Left renal cortex interstitium (tissue), 4 donors: ENCODE measurements at places on chromosomes 12 and 14. TPM values are rescaled to one million over a fixed set of nuclear protein-coding genes. Genes with fewer than 3 reads are reported as not detected.
A peak's percentile ranks its signal among the peaks of the same experiment; 100 is the strongest.

Gene HVCN1
- polyA plus RNA-seq: 10.3 TPM

DNA sequence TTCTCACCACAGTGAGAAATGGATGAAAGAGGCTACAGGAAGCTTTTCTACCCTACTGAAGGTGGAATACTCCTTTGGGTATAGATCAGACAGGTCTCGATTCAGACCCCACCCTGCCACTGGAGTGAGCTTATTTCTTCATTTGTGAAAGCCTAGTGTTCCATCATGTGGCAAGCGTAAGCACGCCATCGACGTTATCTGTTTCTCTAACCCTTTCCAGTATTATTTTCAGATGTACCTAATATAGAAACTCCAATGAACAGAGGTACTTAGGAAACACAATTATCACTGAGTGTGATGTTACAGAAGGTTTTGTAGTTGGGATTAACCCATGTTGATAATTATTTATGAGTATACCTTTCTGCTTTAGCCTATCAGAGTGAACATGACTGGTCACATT lies 12.4 kb downstream of the PEBP1 start:
- no peak for DNase-seq

DNA sequence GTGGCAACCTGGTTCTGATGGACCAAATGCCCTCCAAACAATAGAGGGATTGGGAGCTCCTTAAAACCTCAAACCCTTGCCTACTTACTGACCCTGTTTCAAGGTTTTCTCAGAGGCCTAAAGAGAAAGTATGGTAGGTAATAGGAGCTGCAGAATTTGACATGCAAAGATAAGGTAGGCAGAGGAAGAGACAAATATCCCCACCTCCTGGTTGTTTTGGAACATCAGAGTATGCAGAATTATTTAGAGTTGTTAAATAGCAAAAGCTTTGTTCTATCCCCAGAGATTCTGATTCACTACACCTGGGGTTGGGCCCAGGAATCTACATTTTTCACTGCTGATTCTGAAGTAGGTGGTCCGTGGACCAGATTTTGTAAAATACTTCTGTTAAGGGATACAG lies 421.2 kb downstream of the SOX5 start:
- no peak for DNase-seq

Gene GDF3
- polyA plus RNA-seq: 1.6 TPM

DNA sequence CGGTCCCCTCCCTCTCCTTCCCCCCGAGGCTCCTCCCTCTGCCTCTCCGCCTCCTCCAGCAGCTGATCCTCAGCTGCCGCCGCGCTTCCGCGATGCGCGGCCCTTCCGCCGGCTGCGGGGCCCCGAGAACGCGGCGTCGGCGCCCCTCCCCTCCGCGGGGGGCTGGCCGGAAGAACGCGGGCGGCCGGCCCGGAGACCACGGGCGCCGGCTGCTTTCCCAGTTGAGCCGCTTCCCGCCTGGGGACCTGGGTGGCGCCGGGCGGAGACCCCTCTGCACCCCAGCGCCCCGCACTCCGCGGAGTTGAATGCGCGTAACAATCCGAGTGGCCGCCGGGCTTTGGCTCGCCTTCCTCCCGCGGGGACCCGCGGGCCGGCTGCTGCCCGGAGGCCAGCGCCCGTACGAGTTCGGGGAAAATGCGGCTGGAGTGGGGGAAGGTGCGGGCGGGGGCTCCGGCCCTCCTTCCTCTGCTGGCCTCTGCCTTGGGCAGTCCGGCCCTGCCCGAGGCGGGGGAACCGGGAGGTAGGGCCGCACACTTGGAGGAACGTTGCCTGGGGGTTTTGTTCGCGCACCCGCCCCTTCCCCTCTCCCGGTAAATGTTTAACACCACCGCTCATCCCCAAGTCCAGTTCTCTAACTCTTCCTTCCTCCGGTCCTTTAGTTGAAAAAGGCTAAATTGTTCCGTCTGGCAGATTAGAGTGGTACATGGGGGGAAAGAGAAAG lies 393 bp upstream of the DCAF5 start:
- DNase-seq: peak; percentile 55

DNA sequence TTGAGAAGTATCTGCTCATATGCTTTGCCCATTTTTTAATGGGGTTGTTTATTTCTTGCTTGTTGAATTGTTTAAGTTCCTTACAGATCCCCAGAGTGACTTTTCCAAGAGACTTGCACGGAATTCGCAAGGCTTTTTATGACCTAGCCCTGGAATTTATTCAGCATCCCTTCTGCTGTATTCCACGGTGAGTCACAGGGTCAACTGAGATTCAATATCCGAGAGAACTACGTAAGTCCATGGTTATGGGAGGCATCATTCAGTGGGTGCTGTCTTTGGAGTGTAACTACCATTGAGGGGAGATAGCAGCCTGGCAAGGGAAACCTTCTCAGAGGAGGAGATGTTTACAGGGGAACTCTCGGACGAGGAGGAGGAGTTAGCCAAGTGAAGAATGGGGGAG lies 20.9 kb upstream of the GPRC5A start:
- DNase-seq: no peak

- no peak for DNase-seq
These were observed 16.2 kb downstream of the PSMC1 start for GRCh38 chr14:90272523-90272922.

Gene GYS2
- 0.16 TPM for polyA plus RNA-seq

DNA sequence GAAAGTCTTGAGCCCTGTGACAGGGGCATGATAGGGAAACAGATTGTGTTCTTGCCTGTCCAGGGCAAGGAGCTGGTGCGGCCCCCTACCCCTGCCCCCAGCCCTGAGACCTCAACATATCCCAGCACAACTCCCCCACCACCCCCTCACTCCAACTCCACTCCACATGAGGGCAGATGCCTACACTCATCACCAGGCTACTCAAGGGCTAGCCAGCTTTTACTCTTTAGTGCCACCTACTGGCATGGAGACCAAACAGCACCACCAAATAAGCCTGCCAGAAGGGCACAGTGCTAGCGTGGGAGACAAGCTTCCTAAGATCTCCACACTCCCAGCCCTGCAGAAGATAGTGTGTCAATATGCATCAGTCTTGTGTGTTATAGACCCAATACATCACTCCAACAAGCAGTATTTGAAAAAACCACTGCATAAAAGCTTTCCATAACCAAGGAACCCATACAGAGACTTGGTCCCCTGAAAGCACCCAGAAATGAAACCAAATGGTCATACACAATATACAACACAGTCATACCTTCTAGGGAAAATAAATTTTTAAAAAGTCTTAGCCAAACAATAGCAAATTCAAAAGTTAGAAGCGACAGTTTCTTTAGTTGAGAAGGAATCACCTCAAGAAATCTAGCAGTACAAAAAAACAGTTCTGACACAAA lies 154.4 kb downstream of the KCNK10 start:
- no peak for DNase-seq

- no peak for DNase-seq
These were observed 65.8 kb downstream of the PAH start for GRCh38 chr12:102851246-102851645.

GRCh38 chr12:109763201-109763841 lies 49.7 kb downstream of the FAM222A start:
- DNase-seq: no peak

Gene TAS2R20
- polyA plus RNA-seq: 0.38 TPM

Gene C12orf54
- 0.77 TPM for polyA plus RNA-seq

DNA sequence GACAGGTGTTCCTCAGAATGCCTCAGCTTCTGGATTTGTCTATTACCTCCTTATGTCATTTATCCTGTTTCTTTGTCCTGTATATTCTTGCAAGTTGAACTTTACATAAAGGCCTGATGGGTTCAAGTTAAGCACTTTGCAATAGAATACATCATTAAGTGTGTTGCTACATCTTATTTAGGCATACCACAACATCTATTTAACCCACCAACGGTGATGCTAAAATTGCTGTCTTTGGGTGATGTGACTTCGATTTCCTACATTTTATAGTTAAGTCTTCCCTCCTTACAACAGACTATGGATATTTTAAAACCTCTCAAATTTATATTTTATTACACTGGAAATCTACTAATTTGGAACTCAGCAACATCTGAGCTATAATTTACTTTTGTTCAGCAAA lies 171.0 kb downstream of the KICS2 start:
- DNase-seq: no peak

DNA sequence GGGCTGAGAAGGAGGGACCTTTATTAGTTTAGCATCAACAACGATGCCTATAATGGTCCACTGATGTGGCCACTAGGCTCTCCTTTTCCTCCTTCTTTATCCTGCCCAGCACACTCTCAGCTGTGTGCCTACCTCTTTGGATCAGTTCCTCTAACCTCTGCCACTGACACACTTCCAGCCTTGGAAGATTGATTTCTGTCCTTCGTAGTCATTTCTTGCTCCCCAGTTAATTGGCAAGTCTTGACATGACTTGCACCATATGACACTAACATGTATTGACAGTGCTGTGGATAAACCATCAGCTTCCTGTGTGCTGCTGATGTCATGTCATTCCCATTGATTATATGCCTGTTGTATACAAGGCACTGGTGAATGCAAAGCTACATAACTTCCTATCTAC lies 90.2 kb upstream of the PLEKHG7 start:
- DNase-seq: no peak
